Pulmonary artery endothelial cell (primary cell): ENCODE measurements at places on chromosomes 1 and 21.

DNA sequence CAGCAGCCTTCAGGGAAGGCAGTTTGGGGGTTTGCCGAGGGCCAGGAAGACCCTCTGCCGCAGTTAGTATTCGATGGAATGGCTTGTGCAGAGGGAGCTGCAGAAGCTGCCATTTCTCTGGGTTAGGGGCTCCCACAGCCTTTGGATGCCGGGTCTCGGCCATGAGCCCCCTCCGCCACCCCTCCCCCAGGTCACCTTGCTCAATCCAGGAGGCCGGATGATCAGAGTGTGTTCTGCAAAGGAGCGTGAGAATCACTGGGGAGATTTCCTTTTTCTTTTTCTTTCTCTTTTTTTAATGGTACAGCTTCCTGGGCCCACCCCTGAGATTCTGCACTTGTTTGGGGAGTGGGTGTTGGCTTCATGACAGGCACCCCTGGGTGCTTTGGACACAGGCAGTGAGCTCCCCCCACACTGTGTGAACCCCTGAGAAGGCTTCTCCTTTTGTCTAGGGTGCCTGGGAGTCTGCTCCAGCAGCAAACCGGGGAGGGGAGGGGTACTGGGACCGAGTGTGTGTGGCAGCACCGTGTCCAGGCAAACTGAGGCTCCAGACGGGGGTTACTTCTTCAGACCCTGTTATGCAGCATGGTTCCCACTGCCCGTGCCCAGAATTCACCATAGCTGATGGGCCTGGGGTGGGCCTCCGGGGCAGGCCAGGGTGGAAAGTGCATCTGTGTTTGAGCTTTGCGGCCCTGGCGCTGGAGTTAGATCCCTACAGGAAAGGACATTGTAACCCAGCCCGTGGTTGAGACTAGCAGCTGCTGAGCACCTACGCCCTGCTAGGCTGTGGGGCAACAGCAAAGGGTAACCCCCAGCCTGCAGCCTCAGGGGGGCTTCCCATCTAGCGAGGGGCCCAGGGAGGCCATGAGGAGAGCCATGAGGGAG is 18.5 kb downstream of the TNFRSF1B start:
- DNase-seq, result no peak

GRCh38 chr1:37673920-37674319 is 18.4 kb upstream of the CDCA8 start:
- DNase-seq, result no peak

- DNase-seq, result no peak
Observed at GRCh38 chr21:17784180-17784598, 35.0 kb downstream of the C21orf91 start.

DNA sequence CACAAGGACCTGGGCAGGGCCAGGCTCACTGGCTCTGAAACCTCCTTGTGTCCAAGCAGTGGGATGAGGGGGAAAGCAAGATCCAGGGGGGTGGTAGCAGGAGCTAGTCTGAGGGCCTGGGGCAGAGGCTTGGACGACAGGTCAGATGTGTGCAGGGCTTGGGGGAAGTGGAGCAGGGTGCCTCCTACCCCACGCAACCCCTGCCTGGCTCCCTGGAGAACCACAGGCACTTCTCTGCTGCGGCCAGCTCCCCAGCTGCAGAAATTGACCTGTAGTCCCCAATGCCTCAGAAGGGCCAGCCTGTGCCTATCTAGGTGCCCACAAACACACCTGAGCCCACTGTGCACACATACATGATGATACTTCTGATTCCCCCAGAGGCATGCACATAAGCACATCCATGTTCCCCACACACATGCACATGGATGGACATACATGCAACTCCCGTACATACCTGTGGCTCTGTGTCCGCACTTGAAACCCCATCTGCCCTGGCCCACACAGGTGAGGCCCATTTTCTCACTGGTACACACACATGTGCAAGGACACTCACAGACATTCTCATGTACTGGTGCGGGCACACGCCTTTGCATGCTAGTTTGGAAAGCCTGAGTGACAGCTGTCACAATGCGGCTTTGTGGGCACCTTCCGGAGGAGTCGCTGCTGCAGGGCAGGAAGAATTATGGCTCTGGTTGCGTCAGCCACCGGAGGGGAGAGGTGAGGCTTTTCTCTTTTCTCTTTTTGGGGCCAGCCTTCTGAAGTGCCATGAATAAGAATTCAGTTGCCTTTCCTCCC is 247.2 kb upstream of the CSF3R start:
- no peak for DNase-seq

DNA sequence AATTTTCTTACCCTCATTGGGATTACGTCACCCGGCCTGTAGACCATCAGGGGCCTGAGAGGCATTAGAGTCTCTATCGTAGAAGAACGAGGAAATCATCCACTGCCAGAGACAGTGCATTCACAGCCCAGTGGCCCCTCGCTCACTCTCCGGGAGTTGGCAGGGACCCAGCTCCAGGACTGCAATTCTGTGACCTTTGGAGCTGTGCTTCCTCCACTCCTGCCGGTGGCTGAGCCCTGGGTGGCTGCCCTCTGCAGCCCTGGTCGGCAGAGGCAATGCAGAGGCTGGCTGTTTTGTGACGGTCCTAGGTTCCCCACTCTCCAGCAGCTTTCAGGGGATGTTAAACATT is 12.7 kb downstream of the SLC37A1 start:
- no peak for DNase-seq

DNA sequence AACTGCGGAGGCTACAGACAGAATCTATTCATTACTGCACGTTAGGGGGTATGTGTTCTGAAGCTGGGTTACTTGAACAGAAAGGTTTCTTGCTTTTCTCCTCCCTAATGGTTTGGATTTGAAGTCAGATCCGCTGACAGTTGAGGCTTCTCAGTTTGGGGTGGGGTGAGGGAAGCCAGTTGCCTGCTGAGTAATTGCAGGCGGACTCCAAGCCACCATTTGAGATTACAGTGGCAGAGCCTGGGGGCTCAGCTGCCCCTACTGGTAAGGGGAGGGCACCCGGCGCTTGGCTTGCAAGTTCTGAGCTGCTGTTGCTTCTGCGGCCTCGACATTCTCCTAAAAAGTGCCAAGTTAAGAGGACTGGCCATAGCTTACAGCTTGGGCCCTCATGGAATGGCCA is 2.0 kb downstream of the GRHL3 start:
- no peak for DNase-seq

GRCh38 chr1:230170622-230171021 is 103.6 kb downstream of the GALNT2 start:
- no peak for DNase-seq

- no peak for DNase-seq
Observed at GRCh38 chr1:56147034-56147433, 432.3 kb downstream of the PLPP3 start.

- no peak for DNase-seq
Observed at GRCh38 chr1:183236158-183236725, 50.2 kb downstream of the LAMC2 start.

DNA sequence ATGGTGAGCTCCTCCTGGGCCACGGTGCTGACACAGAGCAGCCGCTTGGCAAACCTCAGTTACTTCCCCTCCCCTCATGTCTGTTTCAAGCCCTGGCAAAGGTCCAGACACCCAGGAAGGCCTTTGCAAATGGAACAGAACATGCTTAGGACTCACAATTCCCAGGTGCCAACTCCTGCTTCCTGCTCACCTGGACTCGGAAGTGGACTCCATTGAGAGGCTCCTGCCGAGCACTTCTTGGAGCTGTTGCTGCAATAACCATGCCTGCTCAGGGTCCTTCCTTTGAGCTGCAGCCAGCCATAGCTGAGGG is 10.7 kb downstream of the DCST2 start:
- DNase-seq, result no peak

DNA sequence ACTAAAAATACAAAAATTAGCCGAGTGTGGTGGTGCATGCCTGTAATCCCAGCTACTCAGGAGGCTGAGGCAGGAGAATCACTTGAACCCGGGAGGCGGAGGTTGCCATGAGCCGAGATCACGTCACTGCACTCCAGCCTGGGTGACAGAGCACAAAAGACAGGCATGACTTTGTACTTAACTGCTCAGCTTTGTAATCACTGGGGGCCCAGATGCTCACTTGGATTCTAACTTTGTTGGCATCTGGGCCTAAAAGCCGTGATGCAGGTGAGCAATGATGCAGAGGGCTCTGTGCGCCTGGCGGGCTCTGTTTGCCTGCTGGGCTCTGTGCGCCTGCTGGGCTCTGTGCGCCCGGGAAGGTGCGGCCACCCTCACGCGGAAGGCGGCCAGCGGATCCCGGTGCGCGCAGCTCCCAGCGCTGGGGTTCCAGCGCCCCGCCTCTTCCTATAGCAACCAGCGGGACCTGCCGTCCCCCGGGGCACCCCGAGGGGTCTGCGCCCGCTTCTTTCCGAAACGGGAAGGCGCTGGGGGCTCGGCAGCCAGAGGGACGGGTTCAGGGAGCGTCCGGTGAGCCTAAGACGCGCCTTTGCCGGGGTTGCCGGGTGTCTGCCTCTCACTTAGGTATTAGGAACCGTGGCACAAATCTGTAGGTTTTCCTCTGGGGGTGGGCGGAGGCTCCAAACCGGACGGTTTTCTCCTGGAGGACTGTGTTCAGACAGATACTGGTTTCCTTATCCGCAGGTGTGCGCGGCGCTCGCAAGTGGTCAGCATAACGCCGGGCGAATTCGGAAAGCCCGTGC is 31.7 kb downstream of the PRMT2 start:
- no peak for DNase-seq

GRCh38 chr1:116850436-116850835 is 59.3 kb upstream of the PTGFRN start:
- DNase-seq, result peak; percentile 27

GRCh38 chr1:175191659-175192058 is 917 bp downstream of the KIAA0040 start:
- no peak for DNase-seq

DNA sequence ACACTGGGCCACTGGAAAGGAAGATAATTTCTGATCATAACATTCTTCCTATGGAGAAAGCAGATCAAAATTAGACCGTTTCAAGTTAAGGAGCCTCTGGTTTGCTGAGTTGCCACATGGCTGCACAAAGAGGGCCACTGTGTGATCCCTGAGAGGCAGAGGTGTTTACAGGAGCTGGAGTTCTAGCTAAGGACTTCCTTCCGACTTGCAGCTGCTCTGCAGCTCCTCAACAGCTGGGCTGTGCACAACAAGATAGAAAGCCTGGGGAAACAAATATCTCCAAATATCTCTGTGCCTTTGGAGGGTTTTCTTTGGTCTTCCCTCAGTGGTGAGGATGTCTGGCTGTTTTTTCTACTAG is 26.8 kb downstream of the GADD45A start:
- DNase-seq, result no peak
